Activated CD4-positive, CD25-positive, alpha-beta regulatory T cell treated with anti-CD3 and anti-CD28 coated beads, Interleukin-2, amount 50 U/mL, for 16 hours (primary cell): ENCODE measurements at places on chromosomes 3 and 15.

DNA sequence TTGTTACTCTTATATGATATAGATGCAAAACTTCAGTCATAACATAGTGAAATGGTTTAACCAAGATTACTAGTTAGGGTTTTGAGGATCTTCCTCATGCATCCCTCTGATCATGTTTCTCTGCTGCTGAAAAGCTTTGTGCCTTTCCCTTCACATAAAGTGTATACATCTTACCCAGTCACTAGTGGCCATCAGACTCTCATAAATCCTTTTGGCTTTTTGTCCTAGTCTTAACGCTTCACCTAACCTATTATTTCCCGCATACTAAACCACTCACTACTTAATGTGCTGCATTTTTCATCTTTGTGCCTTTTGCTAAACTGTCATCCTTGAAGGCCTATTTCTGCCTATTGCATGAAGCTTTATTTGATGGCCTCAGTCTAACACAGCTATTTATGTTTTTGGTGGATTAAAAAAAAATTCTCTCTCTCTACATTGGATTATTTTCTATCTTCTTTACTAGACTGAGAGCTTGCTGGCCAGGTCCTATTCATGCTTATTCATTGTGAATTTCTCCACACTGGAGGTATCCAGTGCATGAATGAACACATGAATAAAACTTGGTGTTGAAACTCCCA, 717.6 kb upstream of the GOLIM4 start:
- no peak for DNase-seq

GRCh38 chr3:85709346-85709892, 750.6 kb downstream of the CADM2 start:
- no peak for DNase-seq

GRCh38 chr3:42228796-42229195, 37.2 kb downstream of the CCK start:
- DNase-seq: no peak

GRCh38 chr3:28504976-28505375, 156.4 kb upstream of the AZI2 start:
- no peak for DNase-seq

GRCh38 chr3:124351430-124352148, 359.7 kb upstream of the ROPN1 start:
- no peak for DNase-seq

- DNase-seq: no peak
These were observed 64.3 kb downstream of the OSTN start for GRCh38 chr3:191263365-191263764.

GRCh38 chr15:72365844-72366243, 10.0 kb downstream of the HEXA start:
- DNase-seq: no peak

DNA sequence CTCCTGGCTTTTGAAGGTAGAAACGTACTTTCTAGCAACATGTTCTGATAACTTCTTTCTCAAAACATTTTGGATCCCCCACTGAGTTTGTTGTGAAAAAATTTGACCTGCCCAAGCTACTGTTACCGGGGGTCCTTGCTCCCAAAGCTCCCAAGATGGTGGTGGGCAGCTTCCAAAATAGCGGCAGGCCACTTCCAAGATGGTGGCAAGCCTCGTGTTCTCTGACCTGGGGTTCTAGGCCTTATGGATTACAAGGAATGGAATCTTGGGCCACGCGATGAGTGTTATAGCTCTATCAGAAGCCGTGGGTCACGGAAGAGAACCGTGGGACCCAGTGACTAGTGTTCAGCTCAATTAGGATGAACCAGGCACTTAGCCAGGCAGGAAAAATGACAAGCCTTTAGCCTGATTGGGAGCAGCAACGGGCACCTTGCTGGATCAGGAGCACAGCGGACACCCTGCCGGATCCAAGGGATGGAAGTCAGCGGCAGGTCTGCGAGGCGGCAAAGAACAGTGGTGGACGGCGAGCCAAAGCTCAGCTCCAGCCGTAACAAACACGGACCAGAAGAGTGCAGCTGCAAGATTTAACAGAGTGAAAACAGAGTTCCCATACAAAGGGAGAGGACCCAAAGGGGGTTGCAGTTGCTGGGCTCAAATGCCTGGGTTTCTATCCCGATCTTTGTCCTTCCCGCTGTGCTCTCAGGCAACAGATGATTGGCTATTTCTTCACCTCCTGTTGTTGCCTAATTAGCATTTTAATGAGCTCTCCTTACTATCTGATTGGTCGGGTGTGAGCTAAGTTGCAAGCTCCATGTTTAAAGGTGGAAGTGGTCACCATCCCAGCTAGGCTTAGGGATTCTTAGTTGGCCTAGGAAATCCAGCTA, 133.3 kb downstream of the WDR72 start:
- no peak for DNase-seq

DNA sequence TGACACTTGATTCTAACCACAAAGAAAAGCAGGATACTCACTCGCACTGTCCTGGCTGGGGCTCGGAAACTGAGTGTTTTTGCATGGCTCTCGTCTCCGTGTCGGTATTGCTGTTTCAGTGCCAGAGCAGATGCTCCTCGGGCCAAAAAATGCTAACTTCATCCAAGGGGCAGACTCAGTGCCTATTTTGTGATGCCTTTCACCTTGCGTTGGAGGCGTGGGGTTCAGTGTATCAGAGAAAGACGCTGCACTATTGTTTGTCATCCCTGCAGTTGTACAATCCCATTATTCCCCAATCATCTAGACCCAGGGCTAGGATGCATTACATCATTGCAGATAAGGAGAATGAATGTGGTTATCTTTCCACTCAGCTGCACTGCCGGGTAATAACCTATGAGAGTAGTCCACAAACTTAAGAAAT, 1.4 kb downstream of the CACNA2D3 start:
- DNase-seq: no peak

DNA sequence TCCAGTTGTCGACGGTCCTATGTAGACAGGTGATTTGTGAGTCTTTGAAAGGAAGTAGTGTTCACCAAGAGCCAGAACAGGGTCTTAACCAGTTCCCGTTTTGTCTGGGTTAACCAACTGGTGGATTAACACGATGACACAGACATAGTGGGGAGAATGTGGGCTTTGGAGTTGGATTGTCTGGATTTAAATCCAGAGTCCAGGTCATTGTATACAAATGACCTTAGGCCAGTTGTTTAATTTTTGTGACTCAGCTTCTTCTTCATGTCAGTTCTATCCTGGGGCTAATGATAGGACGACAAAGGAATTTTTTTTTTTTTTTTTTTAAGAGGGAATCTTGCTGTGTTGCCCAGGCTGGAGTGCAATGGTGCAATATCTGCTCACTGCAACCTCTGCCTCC, 126.7 kb downstream of the LPP start:
- DNase-seq: no peak
